K562 (cell line): ENCODE measurements at places on chromosomes 2 and 18. TPM values are rescaled to one million over a fixed set of nuclear protein-coding genes. Genes with fewer than 3 reads are reported as not detected.

GRCh38 chr2:98580656-98581284 lies 27.5 kb downstream of the COA5 start:
- H3K4me3 ChIP-seq: no peak overlapping the region
- no peaks in the 10 kb centered on the region for H3K27me3 ChIP-seq
- H3K27ac ChIP-seq: no peak overlapping the region
- peaks cover 24% of the 10 kb centered on the region; the same call in 2 of the 3 replicates for H3K36me3 ChIP-seq
- peaks cover 3% of the 10 kb centered on the region; the same call in 1 of the 2 replicates for H3K4me1 ChIP-seq
- no peak for DNase-seq

DNA sequence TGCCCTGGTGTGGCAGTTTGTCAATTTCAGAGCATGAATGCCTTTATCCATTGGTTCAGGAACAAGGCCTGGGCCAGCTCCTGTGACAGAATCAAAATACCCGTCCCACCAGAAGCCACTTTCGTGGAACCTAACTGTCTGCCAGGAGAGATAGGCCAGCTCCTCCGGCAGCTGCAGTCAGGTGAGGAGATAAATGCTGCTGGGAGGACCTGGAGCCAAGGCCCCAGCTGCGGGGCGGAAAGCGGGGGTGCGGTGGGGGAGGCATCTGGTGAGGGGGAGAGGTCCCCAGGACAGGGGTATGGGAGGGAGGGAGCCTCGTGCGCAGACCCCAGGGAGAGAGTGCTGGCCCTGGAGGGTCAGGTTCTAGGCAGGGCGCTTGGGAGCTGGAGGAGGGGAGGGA lies 4.4 kb upstream of the ASB1 start:
- peak overlapping the region; percentile 87 for H3K27ac ChIP-seq
- H3K4me1 ChIP-seq: peaks cover 70% of the 10 kb centered on the region
- H3K27me3 ChIP-seq: no peaks in the 10 kb centered on the region
- H3K36me3 ChIP-seq: no peaks in the 10 kb centered on the region
- peak overlapping the region; percentile 36 for H3K4me3 ChIP-seq

GRCh38 chr2:33372940-33373553 lies 103.4 kb upstream of the RASGRP3 start:
- no peak overlapping the region for H3K4me3 ChIP-seq
- no peaks in the 10 kb centered on the region for H3K4me1 ChIP-seq
- no peaks in the 10 kb centered on the region for H3K36me3 ChIP-seq
- no peaks in the 10 kb centered on the region for H3K27me3 ChIP-seq

- H3K4me1 ChIP-seq: 0 out of 2 replicates have a peak, but pooled peaks cover 2% of the 10 kb centered on the region
- no peak overlapping the region for H3K27ac ChIP-seq
- no peak for DNase-seq
- H3K4me3 ChIP-seq: no peak overlapping the region
- H3K27me3 ChIP-seq: peaks cover 58% of the 10 kb centered on the region
- H3K36me3 ChIP-seq: no peaks in the 10 kb centered on the region
Measured at GRCh38 chr2:3126171-3126910, 251.3 kb downstream of the EIPR1 start.

DNA sequence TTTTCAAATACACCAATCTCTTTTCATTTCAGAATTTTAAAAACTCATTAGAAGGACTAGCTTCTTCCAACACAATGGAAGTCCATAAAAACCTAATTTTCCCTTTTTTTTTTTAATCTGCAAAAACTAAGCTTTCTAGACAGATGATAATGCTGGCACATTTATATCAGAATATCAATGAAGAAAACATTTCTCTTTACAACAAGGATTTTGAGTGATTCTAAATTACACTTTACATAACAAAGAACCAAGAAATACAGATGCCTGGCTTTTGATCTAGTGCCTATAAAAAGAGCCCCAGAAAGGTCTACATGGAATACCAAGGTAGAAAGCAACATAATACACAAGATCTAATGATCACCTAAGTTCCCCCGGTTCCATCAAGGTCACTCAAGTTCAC lies 108.0 kb downstream of the AFF3 start:
- no peaks in the 10 kb centered on the region for H3K27me3 ChIP-seq
- no peak overlapping the region for H3K4me3 ChIP-seq

GRCh38 chr2:76640905-76641304 lies 881.3 kb downstream of the LRRTM4 start:
- no peaks in the 10 kb centered on the region for H3K4me1 ChIP-seq
- H3K4me3 ChIP-seq: no peak overlapping the region
- H3K27me3 ChIP-seq: no peaks in the 10 kb centered on the region
- H3K36me3 ChIP-seq: no peaks in the 10 kb centered on the region
- H3K27ac ChIP-seq: no peak overlapping the region

DNA sequence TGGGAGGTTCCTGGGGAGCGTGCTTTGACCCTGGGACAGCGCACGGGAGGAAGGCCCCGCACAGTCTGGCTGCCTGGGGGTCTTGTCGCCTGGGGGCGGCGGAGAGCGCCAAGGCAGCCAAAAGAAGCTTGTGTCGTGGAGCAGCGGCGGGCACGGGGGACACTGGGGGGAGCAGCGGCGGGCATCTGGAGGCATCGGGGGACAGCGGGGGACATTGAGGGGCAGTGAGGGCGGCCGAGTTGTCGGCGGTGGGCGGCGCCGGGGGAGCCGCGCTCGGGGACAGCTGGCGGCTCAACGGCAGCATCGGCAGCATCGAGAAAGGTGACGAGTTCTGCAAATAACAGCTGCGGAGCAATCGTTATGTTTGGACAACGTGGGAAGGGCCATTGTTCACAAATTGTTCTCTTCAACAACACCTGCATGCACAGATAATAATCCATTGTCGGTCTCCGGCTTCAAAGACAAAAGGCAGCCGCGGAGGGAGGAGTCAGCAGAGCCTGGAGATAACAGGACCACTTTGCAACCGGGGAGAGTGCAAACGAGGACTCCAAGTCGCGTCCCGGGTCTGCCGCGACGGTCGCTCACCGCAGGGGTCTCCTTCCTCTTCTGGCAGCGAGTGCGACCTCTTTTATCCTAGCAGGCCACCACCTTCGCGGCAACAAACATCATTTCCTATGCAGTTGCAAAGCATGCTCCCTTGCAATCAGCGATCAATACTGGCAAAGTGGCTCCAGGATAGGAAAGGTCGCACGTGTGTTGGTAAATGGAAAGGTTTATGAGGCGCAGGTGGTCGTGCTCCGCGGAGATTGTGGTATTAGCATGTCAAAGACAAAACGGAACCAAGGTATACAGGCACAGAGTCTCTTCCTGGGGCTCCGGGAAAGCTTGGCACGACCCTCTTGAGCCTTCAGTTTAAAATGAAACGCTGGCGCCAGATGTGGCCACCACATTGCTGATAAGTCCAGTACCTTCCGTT lies 132.3 kb upstream of the DLX2 start:
- DNase-seq: peak; percentile 19
- no peaks in the 10 kb centered on the region for H3K36me3 ChIP-seq
- no peak overlapping the region for H3K4me3 ChIP-seq
- peaks cover 8% of the 10 kb centered on the region for H3K4me1 ChIP-seq

DNA sequence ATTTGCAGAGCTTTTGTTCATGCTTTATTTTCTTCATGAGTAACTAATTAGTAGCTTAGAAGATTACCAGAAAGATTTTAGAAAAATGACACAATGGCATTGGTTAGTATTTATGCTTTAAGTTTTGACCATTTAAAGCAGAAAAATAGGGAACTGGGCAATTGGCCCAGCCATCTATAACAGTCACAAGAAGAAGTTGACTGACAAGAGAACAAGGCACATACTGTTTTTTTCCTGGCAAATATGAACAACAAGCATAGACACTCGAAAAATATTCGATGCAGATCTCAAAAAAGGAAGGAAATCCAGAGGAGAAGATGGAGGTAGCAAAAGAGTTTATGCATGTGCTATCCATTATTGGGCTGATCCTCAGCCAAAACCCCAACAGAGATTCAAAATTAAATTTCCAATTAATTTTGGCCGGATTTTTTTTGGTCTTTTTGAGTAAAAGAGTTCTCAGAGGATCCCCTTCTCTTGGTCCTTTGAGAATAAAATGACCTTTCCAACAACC lies 200.8 kb upstream of the SLC35G4 start:
- H3K4me1 ChIP-seq: no peaks in the 10 kb centered on the region
- no peak for DNase-seq
- no peak overlapping the region for H3K27ac ChIP-seq

GRCh38 chr2:216296856-216297255 lies 75.4 kb downstream of the MARCHF4 start:
- H3K36me3 ChIP-seq: no peaks in the 10 kb centered on the region
- H3K27me3 ChIP-seq: peaks cover 15% of the 10 kb centered on the region
- no peak overlapping the region for H3K4me3 ChIP-seq
- H3K27ac ChIP-seq: no peak overlapping the region
- H3K4me1 ChIP-seq: peaks cover 12% of the 10 kb centered on the region
- no peak for DNase-seq

GRCh38 chr2:8000870-8001269 lies 681.0 kb upstream of the ID2 start:
- H3K4me1 ChIP-seq: peaks cover 19% of the 10 kb centered on the region; the same call in 2 of the 3 replicates
- H3K27ac ChIP-seq: no peak overlapping the region
- H3K27me3 ChIP-seq: no peaks in the 10 kb centered on the region
- no peak overlapping the region for H3K4me3 ChIP-seq
- DNase-seq: no peak

DNA sequence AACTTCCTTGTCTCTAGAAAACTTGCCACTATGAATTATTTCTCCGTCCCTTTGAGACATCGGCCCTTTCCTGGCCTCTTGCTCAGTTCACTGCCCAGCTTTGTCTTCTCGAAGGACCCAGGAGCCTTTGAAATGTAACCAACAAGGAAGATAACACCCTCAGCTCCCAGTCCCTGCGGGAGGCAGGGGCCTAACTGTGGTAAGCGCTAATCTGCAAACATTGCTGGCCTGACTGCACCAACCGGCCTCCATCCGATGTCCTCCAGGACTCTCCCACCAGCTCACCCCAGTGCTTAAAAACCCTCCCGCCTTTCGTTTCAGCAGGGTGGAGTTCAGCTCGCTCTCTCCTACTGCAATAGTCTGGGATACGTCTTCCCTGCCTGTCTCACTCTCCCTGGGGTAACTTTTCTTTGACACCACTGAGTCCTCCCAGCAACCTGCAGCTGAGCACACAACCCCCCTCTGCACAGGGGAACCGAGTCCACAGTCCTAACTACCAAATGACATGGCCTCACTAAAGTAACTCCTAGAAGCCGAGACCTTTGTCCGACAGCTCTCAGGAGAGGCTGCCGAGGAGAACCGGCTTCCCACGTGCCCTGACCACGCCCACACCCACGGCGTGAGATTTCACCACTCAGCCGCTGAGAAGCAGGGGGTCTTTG lies 76.1 kb downstream of the MBP start:
- H3K4me1 ChIP-seq: no peaks in the 10 kb centered on the region
- DNase-seq: no peak
- no peaks in the 10 kb centered on the region for H3K36me3 ChIP-seq

DNA sequence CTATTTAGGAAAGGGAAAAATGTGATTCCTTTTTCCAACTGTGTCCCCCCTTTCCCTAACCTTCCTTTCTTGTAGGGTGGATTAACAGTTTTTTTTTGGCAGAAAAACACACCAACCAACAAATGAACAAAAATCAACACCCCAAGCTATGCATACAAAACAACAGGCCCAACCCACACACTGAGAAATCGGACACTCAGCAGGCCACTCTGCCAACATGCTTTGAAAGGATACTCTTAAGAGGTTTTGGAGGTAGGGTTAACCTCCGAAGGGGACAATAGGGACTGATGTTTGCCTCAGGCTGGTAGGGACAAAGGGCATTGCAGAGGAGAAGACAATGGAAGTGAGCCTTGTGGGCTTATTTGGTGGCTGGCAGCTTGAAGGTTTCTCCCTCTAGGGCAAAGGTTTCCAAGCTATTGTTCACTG lies 33.1 kb upstream of the POLE4 start:
- no peak overlapping the region for H3K27ac ChIP-seq
- H3K4me1 ChIP-seq: 0 out of 3 replicates have a peak, but pooled peaks cover 4% of the 10 kb centered on the region
- DNase-seq: no peak

- no peak overlapping the region for H3K27ac ChIP-seq
- H3K4me1 ChIP-seq: no peaks in the 10 kb centered on the region
- no peak overlapping the region for H3K4me3 ChIP-seq
- DNase-seq: no peak
Measured at GRCh38 chr2:120400551-120400950, 54.6 kb downstream of the INHBB start.

DNA sequence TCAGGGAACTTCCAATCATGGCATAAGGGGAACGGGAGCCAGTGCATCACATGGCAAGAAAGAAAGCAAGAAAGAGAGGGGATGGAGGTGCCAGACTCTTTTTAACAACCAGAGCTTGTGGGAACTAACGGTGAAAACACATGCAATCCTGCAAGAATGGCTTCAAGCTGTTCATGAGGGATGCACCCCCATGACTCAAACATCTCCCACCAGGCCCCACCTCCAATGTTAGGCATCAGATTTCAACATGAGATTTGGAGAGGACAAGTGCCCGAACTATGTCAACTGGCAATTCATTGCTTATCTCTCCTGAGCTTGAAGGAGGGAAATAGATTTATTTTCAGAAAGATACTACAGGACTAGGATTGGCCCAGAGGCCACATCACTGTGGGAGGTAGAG lies 270.0 kb downstream of the SLC4A3 start:
- H3K27me3 ChIP-seq: no peaks in the 10 kb centered on the region
- no peaks in the 10 kb centered on the region for H3K4me1 ChIP-seq
- H3K27ac ChIP-seq: no peak overlapping the region
- H3K36me3 ChIP-seq: no peaks in the 10 kb centered on the region

DNA sequence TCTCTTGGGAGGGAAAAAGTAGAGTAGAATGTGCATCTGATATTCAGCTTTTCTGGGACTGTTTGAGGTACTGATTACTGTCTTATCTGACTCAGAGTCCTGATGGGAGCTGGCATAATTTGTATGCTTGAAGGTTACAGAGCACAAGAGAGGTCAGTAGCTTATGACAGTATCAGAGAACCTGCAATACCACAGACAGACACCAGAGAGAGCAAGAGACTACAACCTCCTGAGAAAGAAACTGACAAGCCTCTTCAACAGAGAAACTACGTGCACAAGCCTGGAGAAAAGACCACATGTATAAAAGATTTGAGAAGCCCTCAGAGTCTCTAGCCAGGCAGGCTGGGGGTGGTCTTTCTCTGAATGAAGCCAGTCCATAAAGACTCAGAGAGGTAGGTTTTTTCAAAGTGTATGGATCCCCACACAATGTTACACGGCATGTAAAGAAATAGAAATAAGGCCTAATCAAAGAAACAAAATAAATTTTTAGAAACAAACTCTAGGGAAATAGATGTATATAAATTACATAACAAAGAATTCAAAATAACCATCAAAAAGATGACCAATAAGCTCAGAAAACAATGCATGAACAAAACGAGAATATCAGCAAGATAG lies 568.3 kb downstream of the LRRTM4 start:
- H3K4me3 ChIP-seq: no peak overlapping the region
- H3K27me3 ChIP-seq: no peaks in the 10 kb centered on the region
- peak; percentile 5 for DNase-seq
- no peaks in the 10 kb centered on the region for H3K4me1 ChIP-seq
- H3K36me3 ChIP-seq: no peaks in the 10 kb centered on the region

GRCh38 chr2:134073023-134073422 lies 180.8 kb upstream of the MGAT5 start:
- H3K27ac ChIP-seq: no peak overlapping the region
- no peak overlapping the region for H3K4me3 ChIP-seq
- no peaks in the 10 kb centered on the region for H3K36me3 ChIP-seq
- no peaks in the 10 kb centered on the region for H3K4me1 ChIP-seq
- DNase-seq: no peak
- H3K27me3 ChIP-seq: peaks cover 9% of the 10 kb centered on the region

- no peaks in the 10 kb centered on the region for H3K27me3 ChIP-seq
- no peak overlapping the region for H3K4me3 ChIP-seq
- no peaks in the 10 kb centered on the region for H3K36me3 ChIP-seq
- no peaks in the 10 kb centered on the region for H3K4me1 ChIP-seq
- no peak overlapping the region for H3K27ac ChIP-seq
Measured at GRCh38 chr2:227862227-227862740, 9.1 kb upstream of the DAW1 start.

- DNase-seq: no peak
- peak overlapping the region; percentile 83 for H3K4me3 ChIP-seq
- H3K4me1 ChIP-seq: peaks cover 2% of the 10 kb centered on the region; the same call in 1 of the 3 replicates
- peaks cover 16% of the 10 kb centered on the region; the same call in 1 of the 3 replicates for H3K36me3 ChIP-seq
Measured at GRCh38 chr18:54357082-54357659, 487 bp downstream of the STARD6 start.

ARID5A gene
- total RNA-seq: 11.0 and 12.4 TPM in 2 replicates

CERKL gene
- not detected in 2 replicates for total RNA-seq
